ENCODE measurements at places on chromosomes 5 and 9.

- DNase-seq, result no peak
Observed at GRCh38 chr5:14752497-14753071, 88.1 kb downstream of the OTULIN start.

DNA sequence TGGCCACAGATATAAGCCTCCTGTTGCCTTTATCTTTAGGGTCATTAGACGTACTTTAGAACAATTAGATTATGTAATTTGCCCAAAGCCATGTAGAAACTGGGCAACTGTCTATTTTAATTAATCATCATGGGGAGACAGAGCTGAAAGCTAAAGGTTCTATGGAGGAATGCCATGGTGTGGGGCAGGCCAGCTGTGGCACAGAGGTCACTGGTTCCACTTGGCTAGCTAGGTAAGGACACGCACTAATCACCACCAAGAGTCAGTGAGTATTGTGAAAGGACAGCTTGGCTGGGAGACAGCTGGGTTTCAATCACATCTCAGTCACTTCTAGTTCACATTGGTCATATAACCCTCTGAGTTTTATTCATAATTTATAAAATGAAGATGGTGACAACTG lies 81.7 kb downstream of the HMHB1 start:
- no peak for DNase-seq

DNA sequence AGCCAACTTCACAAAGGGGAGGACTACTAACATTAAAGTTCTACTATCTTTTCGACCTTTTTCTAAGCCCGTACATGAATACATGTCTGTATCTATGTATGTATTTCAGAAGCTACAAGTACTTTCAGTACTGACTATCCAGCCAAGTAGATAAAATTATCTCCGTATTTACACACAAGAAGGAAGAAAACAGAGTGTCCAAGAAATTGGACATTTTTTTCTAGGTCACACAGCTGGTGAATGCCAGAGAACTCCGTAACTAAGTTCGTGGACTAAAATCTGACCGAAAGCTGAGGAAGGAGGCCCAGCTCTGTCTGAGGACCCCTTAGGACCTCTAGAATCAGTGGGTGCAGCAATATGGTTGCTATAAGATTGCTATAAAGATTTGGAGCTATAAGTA lies 83.4 kb downstream of the MAMDC2 start:
- no peak for DNase-seq

- no peak for DNase-seq
Observed at GRCh38 chr9:129052592-129052991, 16.2 kb downstream of the MIGA2 start.

GRCh38 chr9:107949061-107949460 lies 459.5 kb upstream of the KLF4 start:
- no peak for DNase-seq

DNA sequence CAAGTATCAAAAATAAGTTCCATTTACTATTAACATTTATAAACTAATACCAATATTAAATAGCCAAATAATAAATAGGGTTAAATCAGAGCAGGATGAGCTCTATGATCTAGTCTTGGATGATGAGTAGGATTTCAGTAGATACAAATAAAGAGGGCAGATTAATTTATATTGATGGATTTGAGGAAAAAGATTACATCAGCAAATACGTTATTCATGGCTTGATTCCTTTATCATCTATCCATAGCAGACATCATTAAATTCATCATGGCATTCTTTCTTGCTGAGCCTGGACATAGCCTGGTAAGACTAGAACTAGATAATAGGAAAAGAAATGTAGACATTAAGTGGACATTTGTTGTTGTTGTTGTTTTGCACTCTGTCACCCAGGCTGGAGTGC lies 13.4 kb upstream of the MSMP start:
- DNase-seq, result no peak

- no peak for DNase-seq
Observed at GRCh38 chr5:172816925-172817562, 17.0 kb upstream of the ERGIC1 start.

DNA sequence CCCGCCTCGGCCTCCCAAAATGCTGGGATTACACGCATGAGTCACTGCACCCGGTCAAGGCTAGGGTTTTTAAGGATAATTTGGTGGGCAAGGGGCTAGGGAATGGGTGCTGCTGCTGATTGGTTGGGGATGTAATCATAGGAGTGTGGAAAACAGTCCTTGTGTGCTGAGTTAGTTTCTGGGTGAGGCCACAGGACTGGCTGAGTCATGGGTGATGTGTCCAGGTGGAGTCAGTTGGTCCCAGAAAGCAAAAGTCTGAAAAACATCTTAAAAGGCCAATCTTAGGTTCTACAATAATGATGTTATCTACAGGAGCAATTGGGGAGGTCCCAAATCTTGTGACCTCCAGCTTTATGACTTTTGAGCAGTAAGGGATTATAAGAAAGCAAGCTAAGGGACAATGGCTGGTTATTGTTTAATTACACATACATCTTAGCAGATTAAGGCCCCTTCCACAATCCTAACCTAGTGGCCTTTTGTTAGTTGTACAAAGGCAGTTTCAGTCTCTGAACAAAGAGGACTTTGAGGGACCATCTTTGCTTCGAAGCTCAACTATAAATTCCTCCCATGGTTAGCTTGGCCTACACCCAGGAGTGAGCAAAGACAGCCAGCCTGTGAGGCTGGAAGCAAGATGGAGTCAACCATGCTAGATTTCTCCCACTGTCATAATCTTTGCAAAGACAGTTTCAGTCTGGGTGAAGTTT lies 5.5 kb upstream of the AOPEP start:
- no peak for DNase-seq

DNA sequence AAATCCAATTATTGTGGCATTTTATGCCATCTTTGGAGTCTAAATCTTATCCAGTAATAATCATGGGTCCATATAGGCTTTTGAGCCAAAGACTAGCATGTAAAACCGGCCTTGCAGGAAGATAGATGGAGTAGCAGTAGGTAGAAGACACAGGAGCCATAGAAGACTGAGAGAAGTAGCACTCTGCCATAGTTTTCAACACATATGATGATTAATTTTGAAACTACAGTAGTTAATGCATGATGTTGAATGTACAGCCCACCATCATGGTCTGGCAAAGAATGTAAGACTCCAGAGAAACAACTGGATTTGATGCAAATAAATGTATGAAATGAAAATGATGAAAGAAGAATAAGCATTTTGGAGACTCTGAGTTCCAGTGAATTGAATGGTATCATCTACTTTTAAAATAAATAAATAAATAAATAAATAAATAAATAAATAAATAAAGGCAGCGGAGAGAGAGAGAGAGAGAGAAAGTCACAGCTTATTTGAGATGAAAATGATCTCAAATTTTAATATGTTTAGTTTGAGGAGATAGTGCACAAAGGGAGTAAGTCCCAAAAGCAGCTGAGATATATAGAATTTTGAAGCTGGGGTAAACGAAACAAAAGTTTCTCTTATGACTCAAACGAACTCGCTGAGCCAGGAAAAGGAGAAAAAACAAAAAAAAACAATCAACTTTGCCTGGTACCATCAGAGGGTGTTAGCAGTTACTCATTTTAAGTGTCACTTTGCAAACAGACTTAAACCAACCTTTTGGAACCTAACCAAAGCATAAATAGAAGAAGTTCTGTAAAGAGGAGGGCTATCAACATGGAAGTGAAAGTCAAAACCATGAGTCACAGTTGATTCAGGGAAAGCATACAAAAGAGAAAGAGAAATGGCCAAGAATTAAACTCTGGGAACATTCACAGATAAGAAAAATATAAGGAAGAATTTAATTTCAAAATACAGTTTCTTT lies 388.7 kb downstream of the CETN3 start:
- no peak for DNase-seq

- DNase-seq, result no peak
Observed at GRCh38 chr5:144427866-144428265, 257.2 kb downstream of the KCTD16 start.

DNA sequence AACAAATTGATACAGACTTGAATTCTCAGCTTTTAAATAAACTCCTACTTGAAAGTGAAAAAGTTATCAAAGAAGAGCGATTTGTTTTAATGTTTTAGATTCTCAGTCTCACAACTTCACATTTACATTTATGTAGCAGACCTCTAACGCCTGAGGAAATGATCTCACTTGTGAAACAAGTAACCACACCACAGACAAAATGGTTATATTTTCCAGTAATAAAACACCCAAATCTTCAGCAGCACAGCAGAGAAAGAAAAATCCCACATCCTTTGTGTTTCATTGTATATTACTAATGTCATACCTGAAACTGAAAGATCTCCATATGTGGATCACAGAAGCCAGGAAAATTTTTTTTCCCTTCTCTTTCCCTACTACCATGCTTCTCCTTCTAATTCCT lies 29.8 kb upstream of the GZMA start:
- no peak for DNase-seq

DNA sequence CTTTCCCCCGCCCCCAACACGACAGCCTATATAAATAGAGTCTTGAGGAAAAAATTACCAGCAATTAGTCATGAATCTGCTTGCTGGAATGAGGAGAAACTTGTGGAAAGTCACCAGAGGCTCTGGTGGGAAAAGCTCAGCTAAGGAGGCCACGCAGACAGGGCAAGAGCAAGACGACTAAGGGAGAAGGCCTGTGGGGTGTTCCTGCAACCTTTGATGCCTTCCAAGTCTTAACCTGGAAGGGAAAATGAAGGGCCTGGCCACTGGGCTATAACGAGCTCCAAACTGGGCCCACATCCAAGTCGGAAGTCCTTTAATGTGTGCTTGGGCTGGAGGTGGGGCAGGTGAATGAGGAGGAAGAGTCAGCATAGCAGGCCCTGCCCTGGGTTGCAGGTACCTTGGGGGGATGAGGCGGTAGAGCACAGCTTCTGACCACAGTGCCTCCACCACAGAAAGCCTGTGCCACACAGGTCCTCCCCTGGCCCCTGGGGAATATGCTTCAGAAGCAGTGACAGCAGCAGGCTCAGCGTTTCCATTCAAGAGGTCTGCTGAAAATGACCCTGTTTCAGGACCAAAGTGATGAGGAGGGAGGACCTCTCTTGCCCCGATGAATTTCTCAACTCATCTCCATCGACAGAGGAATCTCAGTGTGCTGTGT lies 92.8 kb upstream of the LRRTM2 start:
- DNase-seq, result no peak

DNA sequence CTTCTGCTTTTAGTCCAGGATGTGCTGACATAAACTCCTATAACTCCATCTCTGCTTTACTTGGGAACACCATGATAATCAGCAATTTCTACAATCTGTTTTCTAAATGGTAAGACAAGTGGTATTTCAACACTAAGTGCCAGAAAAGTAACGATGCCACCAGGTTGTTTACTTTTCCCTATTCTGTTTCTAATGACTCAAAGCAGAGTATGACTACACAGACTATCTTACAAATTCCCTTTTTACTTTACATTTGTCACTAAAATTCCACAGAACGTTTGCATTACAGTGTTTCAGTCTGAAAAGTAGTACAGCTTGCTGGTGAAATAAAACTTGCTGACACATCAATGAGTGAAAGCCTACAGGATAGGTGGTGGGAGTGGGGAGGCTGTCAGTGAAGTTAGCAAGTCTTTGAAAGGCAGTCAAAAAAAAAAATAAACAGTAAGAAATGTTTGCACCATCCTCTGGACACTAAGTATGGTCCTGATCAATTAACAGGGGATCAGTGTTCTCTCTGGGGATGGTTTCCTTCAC lies 186.5 kb downstream of the LURAP1L start:
- no peak for DNase-seq

GRCh38 chr5:149212198-149212951 lies 59.3 kb upstream of the AFAP1L1 start:
- no peak for DNase-seq

DNA sequence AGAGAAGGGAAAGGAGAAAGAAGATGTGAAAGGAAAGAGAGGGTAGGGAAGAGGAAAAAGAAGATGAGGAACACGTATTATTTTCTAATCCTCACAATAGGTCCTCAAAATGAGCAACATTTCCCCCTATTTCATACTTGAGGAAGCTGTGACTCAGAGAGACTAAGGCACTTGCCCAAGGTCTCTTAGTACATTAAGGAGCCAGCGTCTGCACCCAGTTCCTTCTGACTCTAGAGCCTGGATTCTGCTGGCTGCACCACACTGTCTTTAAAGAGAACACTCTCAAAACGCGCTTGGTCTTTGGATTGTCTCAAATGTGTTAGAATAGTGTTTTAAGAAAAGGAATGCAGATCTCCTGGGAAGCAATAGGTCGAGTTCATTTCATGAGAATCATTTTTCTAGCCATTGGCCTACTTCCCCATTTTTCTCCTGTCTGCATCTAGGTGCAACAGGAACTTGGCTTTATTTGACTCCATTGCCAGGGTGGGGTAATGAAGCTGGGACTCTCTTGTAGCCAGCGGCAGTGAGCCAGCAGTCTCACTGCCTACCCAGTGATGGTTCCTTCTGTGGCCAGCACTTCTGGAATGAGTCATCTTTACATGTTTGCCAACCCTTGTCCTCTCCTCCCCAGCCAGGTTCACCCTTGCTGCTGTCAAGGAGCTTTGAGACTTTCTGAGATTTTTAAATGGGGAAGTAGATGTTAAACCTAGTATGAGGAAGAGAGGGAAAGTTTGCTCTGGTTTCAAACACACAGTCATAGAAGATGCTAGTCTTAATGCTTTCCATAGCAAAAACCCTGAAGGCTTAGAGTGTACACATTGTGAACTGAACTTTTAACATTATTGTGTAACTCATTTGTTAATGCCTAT lies 82.7 kb downstream of the DOCK8 start:
- DNase-seq, result no peak

DNA sequence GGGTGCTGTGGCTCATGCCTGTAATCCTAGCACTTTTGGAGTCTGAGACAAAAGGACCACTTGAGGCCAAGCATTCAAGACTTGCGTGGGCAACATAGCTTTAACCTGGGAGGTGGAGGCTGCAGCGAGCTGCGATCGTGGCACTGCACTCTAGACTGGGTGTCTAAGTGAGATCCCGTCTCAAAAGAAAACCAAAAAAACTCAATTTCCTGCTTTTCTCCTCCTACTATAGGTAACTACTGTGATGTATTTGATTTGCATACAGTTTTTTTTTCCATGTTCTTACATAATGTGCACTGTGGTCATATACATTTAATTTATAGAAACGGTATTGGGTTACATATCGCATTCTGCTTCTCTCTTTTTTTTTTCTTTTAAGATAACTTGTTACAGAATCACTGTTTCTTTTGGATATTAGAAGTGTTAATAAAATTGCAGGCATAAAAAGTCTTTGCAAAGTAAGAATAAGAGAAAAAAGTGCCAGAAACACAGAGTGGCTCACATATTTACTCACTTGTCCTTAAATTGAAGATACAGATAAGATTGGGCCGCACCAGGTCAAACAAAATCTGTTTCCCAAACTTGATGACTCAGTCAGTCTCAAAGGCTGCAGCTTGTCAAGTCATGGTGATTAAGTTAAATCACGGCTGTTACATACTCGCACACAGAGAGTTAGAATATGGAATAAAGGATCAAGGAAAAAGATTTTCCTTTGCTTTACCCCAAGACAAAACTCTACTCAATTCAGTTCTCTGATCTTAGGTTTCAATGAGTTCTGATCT lies 2.0 kb upstream of the PTGR1 start:
- no peak for DNase-seq

- no peak for DNase-seq
Observed at GRCh38 chr9:94054716-94055115, 29.5 kb upstream of the PTPDC1 start.

- no peak for DNase-seq
Observed at GRCh38 chr9:34010979-34011378, 37.7 kb downstream of the UBAP2 start.
